Neural crest cell (in vitro differentiated cells): ENCODE measurements at places on chromosomes 2 and 18.

GRCh38 chr2:217790681-217791392 is 212.0 kb downstream of the TNS1 start:
- DNase-seq: no peak

- DNase-seq: no peak
These were observed 129.6 kb upstream of the KCTD1 start for GRCh38 chr18:26677957-26678356.

- DNase-seq: no peak
These were observed 34.9 kb downstream of the ARHGAP28 start for GRCh38 chr18:6764382-6764781.

DNA sequence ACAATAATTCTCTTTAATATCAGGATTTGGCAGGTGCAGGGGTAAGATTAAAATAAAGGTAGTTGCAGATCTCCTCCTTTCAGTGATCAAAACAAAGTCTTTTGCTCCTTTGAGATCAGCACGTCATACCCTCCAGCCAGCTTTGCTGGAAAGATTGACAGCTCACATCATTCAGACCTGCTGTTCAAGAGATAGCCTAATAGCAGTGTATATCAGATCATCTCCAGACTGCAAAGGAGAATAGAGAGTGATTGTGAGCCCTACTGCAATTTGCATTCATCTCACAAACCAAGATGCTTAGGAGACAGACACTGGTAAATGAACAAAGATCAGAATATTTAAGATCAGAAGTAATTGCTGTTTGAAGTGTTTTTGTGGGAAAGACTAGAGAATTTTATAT is 135.8 kb upstream of the DSEL start:
- DNase-seq: no peak

DNA sequence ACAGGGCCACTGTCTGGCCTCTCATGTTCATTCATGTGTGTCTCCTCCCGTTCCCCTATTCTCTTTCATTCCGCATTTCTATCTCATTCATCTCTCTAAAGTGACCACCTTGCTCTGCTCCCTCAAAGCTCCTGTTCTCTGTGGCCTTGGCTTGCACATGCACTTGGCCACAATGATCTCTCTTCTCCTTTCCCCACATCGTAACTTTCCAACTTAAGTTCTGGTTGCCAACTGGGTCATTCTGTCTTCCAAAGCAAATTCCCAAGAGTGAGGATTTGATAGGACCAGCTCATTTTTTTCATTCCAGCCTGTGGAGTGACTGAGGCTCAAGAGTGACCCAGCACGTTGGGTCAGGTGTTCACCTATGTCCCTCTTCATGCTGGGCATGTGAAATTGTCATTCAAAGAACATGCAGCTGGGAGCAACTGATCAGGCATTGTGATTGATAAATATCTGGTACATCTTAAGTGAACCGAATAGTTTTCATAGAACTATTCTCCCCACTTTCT is 14.3 kb upstream of the ITGA6 start:
- no peak for DNase-seq

DNA sequence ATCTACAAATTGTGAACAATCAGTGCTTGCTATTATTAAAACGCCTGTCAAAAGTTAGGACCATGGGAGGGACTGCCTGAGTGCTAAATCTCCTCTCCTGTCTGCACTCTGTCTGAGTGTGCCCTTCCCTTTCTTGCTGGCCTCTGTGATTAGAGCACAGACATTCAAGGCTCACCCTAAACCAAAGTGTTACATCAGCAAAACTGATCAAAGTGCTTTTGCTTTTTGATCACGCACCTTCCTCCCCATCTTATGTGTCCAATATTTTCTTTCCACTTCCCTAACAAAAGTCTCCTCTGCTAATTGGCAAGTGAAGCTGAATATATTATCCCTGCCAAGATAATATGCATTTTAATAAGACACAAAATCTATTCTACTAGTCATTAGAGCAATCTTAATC is 30.5 kb upstream of the DNAJC10 start:
- no peak for DNase-seq

DNA sequence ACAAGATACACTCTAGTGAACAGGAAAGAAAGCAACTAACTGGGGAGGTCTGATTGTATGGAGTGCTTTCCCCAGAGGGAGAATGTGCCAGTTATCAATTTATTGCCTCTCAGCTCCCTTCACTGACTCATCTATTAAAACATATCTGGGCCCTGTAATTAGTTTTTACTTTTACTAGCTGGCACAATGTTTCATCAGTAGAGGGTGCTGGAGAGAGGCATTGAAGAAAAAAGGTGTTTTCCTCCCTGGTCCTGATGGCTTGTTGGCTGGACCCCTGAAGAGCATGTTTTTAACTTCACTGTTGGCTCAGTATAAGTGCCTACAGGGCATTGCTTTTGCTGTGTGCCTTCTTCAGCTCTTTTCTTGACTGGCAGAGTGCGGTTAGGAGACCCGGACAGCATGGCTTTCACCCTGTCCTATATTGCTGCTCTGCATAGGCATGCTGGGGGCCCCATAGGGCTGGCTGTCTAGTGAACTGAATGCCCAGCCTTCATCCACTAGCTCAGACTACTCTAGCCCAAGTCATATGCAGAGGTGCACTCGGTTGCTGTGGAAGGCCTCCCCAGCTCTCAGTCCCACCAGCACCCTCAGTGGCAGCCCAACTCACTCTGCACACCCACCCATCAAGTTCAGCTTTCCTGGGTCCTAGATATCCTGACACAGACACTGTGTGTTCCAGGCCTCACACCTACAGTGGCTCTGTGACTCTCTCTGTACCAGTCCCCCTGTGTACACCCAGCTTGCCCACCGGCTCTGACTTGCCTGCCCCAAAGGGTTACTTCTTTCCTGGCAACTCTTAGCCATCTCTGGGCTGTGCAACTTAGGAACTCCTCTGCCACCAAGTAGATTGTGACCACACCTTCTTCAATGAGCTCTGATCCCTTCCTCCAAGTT is 62.3 kb upstream of the ACYP2 start:
- no peak for DNase-seq

GRCh38 chr18:33184958-33185357 is 255.6 kb downstream of the CCDC178 start:
- no peak for DNase-seq

DNA sequence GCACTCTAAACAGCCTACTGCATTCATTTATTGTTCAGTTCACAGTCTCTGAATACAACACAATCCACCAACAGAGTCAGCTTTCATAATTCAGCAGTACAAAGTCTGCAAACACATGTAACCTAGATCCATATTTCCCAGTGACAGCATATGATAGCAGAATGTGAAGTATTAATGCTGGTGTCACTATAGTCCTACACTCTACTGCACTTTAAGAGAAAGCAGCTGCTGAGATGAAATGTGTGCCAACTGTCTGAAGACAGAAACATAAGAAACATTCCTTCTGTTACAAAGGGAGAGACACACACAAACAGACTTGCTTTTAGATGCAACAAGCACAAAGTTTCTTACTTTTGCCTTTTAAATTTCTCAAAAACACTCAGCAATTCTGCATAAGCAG is 441.8 kb downstream of the ZEB2 start:
- DNase-seq: no peak

GRCh38 chr2:157890969-157891642 is 15.0 kb upstream of the ACVR1 start:
- no peak for DNase-seq
